Stimulated activated naive CD8-positive, alpha-beta T cell treated with anti-CD3 and anti-CD28 coated beads, Interleukin-15, amount 100 ng/mL, for 72 hours (primary cell): ENCODE measurements at places on chromosomes 2 and 18.

GRCh38 chr2:15809404-15809803, 130.9 kb upstream of the MYCN start:
- DNase-seq = no peak

- DNase-seq = no peak
These were observed 18.9 kb downstream of the GRHL1 start for GRCh38 chr2:9970200-9971044.

- DNase-seq = no peak
These were observed 35.9 kb downstream of the ARHGAP25 start for GRCh38 chr2:68770271-68771111.

- no peak for DNase-seq
These were observed 123.4 kb downstream of the ANKRD30BL start for GRCh38 chr2:132038179-132038882.

DNA sequence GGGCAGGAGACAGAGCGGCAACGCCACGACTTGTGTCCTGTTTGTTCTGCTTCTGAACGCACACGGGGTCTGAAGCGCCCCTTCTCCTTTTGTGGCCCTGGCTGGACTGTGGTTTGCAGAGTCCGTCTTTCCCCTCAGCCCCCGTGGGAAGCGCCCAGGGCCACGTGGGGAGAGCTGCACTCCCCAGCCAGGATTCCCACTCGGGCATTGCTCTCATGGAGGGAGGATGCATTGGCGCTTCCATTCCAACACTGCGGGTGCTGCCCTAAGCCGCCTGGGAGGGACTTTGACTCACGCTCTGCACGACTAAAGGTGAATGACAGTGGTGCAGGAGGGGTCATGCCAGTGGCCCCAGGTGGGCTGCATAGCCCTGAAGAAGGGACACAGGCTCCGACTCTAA, 52.5 kb downstream of the TIMM21 start:
- DNase-seq = no peak

- peak; percentile 35 for DNase-seq
These were observed 212.3 kb downstream of the SNTG2 start for GRCh38 chr2:1162768-1163584.
